ENCODE measurements at places on chromosomes 2 and 18.

DNA sequence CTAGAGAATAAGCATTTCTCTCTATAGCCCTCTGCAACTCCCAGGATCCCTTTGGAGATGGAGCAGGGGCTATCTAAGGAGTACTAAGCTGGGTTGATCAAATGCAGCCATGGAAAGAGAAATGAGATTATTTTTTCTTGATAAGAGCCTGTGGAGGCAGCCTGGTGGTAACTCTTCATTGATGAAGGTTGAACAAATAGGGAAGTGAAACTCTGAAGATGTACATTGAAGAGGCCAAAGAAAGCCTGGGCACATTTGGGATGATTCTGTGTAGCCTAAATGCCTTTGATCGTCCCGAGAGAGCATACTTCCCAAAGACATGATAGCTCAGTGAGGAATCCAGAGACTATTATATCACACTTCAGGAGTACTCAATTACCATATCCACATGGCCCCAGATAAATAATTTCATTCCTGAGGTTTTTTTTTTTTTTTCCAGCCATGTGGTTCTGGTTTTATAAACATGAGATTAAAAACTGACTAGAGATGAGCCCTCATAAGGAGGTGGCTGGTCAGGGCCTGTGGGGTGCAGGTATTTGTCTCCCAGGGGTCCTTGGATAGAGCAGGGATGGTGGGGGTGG is 192.5 kb downstream of the TPGS2 start:
- DNase-seq: no peak

GRCh38 chr2:113692698-113693428 is 63.6 kb downstream of the SLC35F5 start:
- DNase-seq: no peak

DNA sequence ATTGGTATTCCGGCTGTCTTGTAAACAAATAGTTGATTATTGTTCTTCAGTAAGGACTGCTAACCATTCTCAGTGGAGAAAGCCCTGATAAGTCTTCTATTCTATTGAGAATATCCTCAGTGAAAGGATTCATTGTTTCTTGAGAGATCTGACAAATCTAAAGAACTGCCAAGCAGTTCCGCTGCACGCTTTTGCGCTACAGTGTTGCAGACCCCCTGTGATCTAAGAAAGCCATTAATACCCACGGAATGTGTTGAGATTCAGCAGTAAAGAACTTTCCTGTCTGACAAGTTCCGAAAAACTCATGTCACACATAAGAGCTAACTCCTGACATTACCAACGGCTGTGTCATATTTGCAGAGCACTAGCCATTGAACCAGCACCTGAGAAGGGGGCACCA is 63.8 kb downstream of the ZNF236 start:
- no peak for DNase-seq

DNA sequence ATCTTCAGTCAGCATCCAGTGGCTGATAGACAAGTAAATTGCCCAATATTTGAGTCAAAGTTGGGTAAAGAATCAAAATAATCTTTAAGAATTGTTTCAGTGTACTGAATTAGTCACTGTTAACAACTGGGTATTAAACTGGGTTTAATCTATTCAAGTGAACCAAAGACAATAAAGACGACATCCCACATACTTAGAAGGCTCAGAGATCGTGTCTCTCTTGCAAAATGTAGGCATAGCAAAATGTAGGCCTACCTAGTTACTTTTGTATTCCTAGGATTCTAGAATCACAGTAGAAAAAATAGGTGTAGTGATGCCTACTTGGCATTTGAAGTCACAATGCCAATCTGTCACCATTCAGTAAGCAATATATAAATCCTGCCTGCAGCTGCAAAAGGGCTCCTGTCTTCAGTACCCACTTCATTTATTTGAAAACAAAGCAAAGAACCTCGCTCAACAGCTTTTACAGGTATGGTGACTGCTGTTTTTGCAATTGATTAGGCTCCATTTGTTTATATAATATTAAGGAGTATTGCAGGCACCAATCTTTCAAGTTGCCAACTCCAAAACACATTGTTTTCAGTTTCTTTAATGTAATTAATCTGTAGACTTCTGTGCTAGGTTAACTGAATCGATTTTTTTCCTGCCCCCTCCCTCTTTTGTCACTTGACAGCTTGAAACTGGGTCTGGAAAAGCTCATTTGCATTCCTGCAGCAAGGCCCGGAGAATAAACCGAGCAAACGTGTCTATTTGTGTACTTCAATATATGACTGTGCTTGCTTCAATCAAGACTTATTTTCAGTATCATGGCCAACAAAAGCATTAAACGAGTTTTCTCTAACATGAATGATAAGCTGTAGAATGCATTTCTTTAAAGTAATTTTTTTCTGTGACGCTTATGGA is 1074.9 kb downstream of the TDRD15 start:
- no peak for DNase-seq

- DNase-seq: no peak
Observed at GRCh38 chr2:235113854-235114253, 162.0 kb downstream of the SH3BP4 start.

DNA sequence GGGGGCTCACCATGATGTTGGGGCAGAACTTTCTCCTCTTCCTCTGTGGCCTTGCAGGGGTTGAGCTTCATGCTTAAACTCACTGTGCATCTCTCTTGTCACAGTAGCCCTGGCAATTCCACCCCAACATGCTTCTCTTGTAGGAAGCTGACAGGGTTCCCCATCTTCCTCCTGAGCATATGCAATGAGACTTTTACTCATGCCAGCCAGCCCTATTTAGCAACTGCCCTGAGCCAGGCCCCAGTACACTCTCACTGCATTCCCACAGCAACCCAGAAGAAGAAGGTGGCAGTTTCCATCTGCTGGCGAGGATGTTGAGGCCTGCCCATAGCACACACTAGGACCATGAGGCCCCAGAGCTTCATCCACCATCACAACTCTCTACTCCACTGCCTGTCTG is 72.2 kb upstream of the TEX51 start:
- DNase-seq: no peak

GRCh38 chr18:55585920-55586561 is 2.0 kb downstream of the TCF4 start:
- DNase-seq: no peak
